GM12865 (cell line): ENCODE measurements at places on chromosomes 1 and 21.

GRCh38 chr1:89525169-89525855, 683 bp downstream of the LRRC8B start:
- DNase-seq = peak; percentile 54

DNA sequence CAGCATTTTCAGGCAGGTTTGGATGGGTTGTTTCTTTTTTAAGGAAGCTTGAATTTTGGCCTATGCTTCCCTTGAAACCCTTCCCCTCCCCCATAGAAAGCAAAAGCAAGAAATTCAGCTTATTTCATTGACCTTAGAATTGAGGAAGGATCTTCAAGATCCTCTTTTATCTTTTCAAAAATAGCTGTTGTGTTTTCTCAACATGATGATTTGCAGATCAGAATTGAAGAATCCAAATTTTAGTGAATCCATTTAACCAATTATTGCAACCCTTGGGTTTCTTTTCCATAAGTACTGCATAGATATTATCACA, 73.7 kb downstream of the LRRC8C start:
- DNase-seq = peak; percentile 22

DNA sequence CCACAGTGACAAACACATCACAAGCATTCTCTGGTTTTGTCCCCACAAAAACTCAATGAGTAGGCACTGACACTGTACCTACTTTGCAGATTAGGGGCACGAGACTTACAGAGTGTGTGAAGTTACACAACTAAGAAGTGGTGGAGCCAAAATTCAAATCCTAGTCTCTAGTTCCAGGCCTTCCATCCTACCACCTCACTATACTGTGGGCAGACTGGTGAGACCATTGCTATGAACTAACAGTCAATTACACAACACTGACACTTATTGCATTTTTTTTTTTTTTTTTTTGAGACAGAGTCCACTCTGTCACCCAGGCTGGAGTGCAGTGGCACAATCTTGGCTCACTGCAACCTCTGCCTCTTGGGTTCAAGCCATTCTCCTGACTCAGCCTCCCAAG, 71.4 kb downstream of the KCNN3 start:
- no peak for DNase-seq

DNA sequence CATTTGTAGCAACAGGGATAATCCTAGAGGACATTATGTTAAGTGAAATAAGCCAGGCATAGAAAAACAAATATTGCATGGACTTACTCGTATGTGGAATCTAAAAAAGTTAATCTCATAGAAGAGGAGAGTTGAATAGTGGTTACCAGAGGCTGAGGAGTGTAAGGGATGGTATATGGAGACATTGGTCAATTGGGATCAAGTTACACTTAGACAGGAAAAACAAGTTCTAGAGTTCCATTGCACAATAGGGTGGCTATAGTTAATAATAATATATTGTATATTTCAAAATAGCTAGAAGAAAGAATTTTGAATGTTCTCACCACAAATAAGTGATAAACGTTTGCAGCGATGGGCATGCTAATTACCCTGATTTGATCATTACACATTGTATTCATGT, 354.6 kb downstream of the SEC16B start:
- no peak for DNase-seq

GRCh38 chr1:234538930-234539649, 60.1 kb upstream of the TARBP1 start:
- peak; percentile 30 for DNase-seq

- no peak for DNase-seq
Observed at GRCh38 chr1:204498981-204499380, 4.4 kb upstream of the PIK3C2B start.

GRCh38 chr1:35211120-35211414, 18.1 kb upstream of the SFPQ start:
- no peak for DNase-seq

- no peak for DNase-seq
Observed at GRCh38 chr1:37068897-37069296, 34.6 kb upstream of the GRIK3 start.

DNA sequence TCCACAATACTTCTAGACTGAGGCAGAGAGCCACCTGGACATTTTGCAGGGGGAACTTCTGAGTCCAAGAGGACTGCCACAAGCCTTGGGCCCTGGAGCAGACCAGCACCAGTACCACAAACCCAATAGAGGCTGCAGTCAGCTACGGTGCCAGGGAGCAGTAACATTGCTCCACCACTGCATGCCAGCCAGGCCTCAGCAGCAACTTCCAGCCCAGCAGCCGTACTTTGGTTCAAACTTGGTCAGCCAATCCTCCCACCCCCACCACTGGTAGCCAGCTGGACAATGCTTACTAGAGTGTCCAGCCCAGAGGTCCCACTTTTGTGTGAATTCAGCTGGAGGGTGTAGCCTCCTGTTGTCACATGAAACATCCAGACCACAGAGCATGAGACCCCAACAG, 107.4 kb downstream of the SLC5A9 start:
- no peak for DNase-seq

- DNase-seq = no peak
Observed at GRCh38 chr21:44552681-44553080, 1.4 kb upstream of the KRTAP10-2 start.

- DNase-seq = peak; percentile 26
Observed at GRCh38 chr1:2544875-2545640, 11.1 kb upstream of the TNFRSF14 start.

DNA sequence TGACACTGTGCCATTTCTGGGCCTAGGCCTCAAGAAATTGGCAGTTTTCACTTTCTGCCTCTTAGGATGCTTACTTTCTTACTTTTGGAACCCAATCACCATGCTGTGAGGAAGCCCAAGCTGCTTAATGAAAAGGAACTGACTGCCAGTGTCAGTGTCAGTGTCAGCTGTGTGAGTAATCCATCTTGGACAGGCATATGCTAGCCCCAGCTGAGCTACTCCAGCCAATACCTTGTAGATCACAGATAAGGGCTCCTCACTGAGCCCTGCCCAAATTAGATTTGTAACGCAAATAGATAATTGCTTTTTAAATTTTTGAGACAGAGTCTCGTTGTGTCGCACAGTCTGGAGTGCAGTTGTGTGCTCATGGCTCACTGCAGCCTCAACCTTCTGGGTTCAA, 59.6 kb downstream of the SELENOF start:
- no peak for DNase-seq

DNA sequence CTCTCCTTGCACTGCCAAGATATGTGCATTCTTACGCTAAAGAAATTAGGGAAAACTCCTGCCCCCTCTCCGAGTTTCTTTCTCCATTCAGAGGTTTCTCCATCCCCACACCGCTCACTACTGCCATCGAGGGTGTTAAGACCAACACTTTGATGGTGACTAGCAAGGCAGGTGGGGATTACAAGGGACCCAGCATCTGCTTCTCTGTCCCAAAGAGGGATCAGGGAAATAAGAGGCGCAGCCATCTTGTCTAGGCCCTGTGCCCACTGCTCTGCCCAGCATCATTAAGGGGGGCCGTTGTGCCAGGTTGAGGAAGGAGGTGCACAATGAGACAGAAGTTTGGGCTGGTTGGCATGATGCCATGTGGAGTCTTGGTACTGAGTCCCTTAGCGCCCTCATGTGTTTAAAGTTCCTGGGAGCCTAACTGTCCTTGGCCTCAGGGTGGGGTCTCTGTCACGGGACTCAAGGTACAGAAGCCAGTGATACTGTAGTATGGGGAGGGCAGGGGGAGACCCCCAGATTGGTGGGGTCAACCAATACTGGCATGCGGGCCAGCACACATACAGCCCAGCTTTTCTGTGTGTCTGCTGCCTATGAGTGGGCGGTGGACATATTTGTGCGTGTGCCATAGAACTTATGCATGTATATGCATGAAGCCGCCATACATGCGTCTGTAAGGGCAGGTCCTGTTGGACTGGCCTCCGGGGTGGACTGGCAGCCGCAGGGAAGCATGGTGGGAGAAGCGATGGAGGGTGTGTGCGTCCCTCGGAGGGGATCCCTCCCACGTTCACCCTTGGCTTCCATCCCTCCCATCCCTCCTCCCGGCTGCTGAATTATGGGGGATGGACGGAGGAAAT, 5.5 kb downstream of the EFNA3 start:
- peak; percentile 55 for DNase-seq

DNA sequence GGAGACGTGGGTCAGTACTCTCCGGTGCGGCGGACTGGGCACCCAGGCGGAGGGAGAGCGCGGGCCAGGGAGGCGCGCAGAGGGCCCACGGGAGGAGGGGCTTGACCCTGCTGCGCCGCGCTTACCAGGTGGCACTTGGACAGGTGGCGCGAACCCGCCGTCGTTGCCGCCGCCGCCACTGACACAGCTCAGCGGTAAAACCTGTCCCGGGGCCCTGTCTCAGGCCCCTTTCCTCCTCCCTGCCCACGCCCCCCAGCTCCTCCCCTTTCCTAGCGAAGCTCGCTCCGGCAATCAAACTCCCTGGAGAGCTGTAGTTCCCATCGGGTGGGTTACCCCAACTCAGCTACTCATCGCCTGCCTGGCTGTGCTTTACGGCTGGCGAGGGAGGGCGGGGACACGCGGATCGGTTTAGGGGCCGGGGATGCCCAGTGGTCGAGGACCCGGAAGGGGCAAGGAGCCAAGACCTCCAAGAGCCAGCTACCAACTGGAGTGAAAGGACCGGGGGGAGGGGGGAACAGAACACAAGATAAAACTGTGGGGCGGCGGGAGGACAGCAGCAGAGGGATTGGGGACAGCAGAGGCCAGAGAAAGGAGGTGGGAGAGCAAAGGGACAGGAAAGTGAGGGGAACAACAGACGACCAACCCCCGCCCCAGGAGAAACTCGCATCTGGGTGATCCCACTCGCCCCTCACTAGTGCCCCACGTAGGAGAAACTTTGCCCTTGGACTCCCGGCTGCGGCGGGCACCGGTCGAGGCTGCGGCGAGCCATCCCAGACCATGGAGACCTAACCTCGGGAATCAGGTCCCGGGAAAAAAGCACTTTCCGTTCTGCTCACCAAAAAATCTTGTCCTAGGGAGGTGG, 2.9 kb downstream of the GFI1 start:
- DNase-seq = peak; percentile 62

GRCh38 chr1:101945884-101946283, 50.8 kb downstream of the OLFM3 start:
- peak; percentile 5 for DNase-seq

GRCh38 chr1:234781241-234782065, 171.5 kb upstream of the IRF2BP2 start:
- DNase-seq = no peak

- peak; percentile 37 for DNase-seq
Observed at GRCh38 chr1:119373465-119373864, 4.9 kb downstream of the HAO2 start.

DNA sequence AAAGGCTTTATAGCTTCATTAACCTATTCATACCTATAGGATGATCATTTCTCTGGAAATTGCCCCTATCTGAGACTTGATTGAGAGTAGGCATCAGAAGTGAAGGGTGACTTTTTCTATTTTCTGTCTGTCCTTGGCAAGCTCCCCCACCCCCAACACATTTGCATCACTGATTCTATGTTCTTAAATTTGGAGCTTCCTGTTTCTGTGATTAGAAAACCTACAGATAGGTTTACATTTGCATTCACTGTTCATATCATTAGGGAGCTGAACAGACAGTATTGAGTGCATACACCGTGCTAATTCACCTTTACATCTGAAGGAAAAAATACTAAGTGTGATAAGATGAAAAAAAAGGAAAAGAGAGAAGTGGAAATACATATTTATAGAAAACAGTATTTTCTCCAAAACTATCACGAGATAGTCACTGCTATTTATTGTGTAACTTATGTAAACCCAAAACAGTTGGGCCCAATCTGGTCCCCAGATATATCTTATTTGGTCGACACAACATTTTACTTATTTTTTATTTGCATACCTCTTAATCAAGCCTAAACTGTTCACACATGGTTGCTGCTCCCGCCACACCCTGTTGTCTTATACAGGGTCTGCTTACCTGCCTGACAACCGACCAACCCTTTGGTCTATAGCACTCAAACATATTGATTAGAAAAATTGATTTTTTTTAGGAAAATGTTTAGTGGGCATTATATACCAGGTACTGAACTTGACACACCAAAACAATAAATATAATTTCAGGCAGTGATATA, 218.8 kb downstream of the NTNG1 start:
- DNase-seq = peak; percentile 16

- no peak for DNase-seq
Observed at GRCh38 chr1:168007691-168008090, 70.8 kb upstream of the MPC2 start.

DNA sequence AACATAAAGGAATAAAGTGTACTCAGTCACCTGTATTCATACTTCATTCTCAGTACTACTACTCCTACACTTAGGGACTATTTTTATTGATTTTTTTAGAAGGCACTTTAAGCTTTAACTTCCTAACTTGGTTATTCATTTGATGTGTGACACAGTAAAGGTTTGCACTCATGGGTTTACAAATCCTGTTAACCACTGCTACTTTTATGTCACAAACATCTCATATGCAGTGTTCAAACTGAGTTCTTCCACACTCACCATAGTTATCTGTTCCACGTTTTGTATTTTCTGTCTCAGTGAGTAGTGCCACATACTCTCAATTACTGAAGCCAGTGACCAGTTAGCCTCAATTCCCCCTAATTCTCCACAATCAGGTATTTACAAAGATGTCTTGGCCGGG, 33.2 kb downstream of the RCOR3 start:
- no peak for DNase-seq

- no peak for DNase-seq
Observed at GRCh38 chr1:181763736-181764135, 280.4 kb downstream of the CACNA1E start.

- peak; percentile 26 for DNase-seq
Observed at GRCh38 chr1:234989019-234989418, 139.6 kb downstream of the TOMM20 start.

GRCh38 chr1:83026745-83027144, 972.2 kb downstream of the TTLL7 start:
- no peak for DNase-seq

- peak; percentile 71 for DNase-seq
Observed at GRCh38 chr1:90721210-90722194, 4.4 kb upstream of the BARHL2 start.

DNA sequence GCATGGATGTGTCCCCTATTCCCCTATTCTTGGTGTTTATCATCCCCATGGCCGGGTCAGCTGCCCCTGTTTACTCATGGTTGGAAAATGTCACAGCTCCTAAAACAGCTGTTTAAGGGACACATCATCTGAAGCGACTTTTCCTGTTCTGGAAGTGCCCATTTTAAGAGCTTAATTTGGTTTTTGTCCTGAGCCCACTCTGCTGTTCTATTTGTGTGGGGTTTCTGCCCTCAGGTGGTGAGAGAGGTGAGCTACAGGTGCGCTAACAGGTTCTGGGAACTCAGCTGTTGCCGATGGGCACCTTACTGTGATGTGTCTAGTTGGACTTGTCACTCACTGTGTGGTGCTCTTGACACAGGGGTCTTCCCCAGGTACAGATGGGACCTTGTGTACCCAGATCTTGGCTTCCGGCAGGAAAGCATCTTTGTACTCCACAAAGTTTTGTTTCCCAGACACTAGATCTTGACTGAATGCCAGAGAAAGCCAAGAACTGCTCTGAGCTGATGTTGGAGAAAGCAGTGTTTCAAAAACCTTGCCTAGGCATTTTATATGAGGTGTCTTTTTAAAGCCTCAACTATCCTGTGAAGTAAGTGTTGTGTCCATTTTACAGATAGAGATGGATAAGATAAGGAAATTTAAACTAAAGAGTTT, 59.0 kb upstream of the CD1D start:
- DNase-seq = peak; percentile 49
